Right atrium auricular region (tissue), 2 donors: ENCODE measurements at places on chromosomes 11 and 22. TPM values are rescaled to one million over a fixed set of nuclear protein-coding genes. Genes with fewer than 3 reads are reported as not detected.

CEND1 gene
- 1.1 TPM for total RNA-seq

NELL1 gene
- not detected for total RNA-seq

BIRC3 gene
- 3.6 TPM for total RNA-seq

OR5B17 gene
- not detected for total RNA-seq

C11orf21 gene
- 11.9 TPM for total RNA-seq

LGALS1 gene
- total RNA-seq, result 1,958 TPM

GPHA2 gene
- not detected for total RNA-seq

MISFA gene
- 8.3 TPM for total RNA-seq

KCTD14 gene
- 3.6 TPM for total RNA-seq

B4GALNT4 gene
- total RNA-seq, result 0.39 TPM

CRYAB gene
- 3,608 TPM for total RNA-seq

DDI1 gene
- total RNA-seq, result not detected

DBX1 gene
- total RNA-seq, result not detected

KREMEN1 gene
- 39.7 TPM for total RNA-seq

DNA sequence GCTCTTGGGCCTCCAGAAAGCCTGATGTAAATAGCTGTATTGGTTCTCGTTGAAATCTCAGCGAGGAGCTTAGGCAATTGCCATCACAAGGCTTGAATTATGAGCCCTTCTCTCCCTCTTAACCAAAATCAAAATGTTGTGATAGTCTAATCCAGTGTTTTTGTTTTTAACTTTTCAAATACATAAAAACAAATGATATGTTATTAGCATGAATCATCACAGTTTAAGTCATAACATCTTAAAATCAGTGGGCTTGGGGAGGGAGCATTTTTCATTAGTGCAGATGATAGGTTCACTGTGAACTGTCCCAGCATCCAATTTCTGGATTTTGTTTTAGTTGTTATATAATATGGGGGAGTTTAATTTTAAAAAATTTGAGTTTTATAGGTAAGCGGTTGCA is 48.9 kb upstream of the HORMAD2 start:
- H3K36me3 ChIP-seq, result peaks cover 16% of the 10 kb centered on the region
- no peak overlapping the region for H3K27ac ChIP-seq
- no peak for DNase-seq
- no peak overlapping the region for H3K4me3 ChIP-seq

DNA sequence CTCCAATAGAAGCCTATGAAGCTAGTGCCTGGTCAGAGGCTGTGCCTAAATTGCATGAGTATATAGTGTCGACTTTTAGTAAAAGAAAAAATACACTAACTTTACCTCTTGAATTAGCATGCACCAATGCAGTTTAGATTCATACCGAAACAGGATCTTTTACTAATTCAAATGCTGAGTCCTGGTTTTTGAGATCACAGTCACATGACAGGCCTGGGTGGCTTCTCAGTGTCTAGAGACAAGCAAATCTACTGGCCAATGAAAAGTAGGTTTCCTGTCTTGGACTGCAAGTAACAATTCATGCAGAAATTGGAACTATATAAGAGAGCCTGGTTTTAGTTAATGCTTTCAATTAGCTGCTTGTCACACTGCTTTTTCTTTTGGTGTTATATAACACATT is 7.2 kb downstream of the ARHGEF12 start:
- no peaks in the 10 kb centered on the region for H3K27me3 ChIP-seq
- H3K27ac ChIP-seq, result no peak overlapping the region
- H3K36me3 ChIP-seq, result no peaks in the 10 kb centered on the region

DNA sequence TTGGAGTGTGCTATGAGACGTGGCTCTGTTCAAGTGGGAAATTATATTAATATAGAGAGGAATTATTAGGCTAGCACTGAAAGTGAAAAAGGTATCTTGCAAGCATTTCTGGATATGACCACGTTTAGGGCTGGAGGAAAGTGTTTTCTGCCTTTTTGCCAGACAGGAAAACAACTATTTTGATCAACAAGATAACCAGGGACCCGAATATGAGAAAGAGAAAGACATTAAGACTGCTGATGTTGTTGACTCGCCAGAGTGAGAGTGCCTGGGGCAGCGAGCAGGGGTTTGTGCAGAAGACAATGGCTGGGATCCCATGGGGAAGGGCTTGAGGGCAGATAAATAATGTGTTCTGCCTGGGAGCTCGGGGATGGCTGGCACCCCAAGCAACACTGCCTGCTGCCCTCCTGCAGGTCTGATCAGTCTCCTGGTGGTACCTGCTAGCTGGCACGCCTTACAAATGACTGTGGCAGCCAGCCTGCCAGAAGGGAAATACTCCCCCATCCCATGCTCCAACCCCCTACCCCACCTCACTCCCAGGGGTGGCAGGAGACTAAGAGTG is 23.1 kb upstream of the CHST1 start:
- no peak for DNase-seq
- H3K4me3 ChIP-seq, result no peak overlapping the region
- no peak overlapping the region for H3K27ac ChIP-seq

DNA sequence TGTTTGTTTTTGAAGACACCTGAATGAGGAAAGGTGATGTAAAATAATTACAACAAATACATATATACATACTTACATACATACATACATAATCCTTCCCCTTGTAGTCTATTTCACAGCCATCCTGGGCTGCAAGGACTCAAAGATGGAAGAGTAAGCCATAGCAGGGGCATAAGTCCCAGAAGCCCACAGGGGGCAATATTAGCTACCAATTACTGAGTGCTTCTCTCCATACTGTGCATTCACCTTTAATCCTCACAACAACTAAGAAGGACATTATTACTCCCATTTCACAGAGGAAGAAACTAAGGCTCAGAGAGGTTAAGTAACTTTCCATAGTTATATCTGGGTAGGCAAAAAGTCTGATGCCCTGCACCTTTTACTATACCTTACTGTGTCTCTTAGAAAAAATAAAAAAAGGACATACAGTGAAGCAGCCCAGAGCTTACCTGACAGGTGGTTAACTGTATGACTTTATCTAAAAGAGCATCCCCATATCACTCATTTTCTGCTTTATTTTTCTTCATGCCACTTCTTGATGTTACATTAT is 2.7 kb downstream of the SERGEF start:
- no peak overlapping the region for H3K4me3 ChIP-seq
- H3K4me1 ChIP-seq, result no peaks in the 10 kb centered on the region
- no peak for DNase-seq
- no peak overlapping the region for H3K27ac ChIP-seq

DNA sequence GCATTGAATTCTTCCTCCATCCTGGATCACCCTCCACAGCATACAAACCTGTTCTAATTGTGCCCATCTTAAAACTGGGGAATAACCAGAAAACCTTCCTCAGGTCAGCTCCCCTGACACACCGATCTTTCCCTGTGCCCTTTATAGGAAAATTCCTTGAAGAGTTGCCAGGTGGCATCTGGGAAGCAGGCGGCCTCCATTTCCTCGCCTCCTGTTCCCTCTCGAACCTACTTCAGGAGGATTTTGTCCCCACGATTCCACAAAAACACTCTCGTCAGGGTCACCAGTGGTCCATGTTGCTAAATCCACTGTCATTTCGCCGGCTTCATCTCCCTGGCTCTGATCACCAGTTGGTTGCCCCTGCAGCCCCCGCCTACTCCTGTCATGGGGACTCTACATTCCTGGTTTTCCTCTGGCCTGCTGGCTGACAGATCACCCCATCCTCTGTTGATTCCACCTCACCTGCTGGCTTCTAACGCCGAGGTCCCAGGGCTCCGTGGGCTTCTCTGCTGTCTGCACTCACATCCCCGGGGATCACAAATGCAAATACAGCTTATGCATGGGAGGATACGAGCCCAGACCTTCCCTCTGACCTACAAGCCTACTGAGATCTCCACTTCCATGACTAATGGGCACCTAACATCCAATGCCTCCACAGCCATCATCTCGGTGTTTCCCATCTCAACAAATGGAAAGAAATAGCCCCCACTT is 92.5 kb upstream of the PRDM11 start:
- H3K27ac ChIP-seq, result no peak overlapping the region
- peaks cover 14% of the 10 kb centered on the region for H3K4me1 ChIP-seq
- no peak overlapping the region for H3K4me3 ChIP-seq
- no peak for DNase-seq
- H3K36me3 ChIP-seq, result no peaks in the 10 kb centered on the region
- no peaks in the 10 kb centered on the region for H3K27me3 ChIP-seq

GRCh38 chr22:23115825-23116494 is 25.8 kb downstream of the RSPH14 start:
- H3K27me3 ChIP-seq, result no peaks in the 10 kb centered on the region
- H3K4me3 ChIP-seq, result no peak overlapping the region
- H3K4me1 ChIP-seq, result peaks cover 11% of the 10 kb centered on the region
- DNase-seq, result no peak
- no peak overlapping the region for H3K27ac ChIP-seq
- H3K36me3 ChIP-seq, result no peaks in the 10 kb centered on the region

GRCh38 chr11:29334776-29335130 is 682.1 kb downstream of the KCNA4 start:
- DNase-seq, result no peak
- H3K27ac ChIP-seq, result no peak overlapping the region
- H3K4me3 ChIP-seq, result no peak overlapping the region

- no peaks in the 10 kb centered on the region for H3K27me3 ChIP-seq
- H3K36me3 ChIP-seq, result no peaks in the 10 kb centered on the region
- H3K4me3 ChIP-seq, result no peak overlapping the region
- H3K27ac ChIP-seq, result no peak overlapping the region
- H3K4me1 ChIP-seq, result no peaks in the 10 kb centered on the region
- no peak for DNase-seq
Observed at GRCh38 chr11:88552379-88553062, 215.0 kb upstream of the CTSC start.

- H3K4me1 ChIP-seq, result peaks cover 56% of the 10 kb centered on the region
- peak overlapping the region; percentile 95 for H3K27ac ChIP-seq
- no peak for DNase-seq
Observed at GRCh38 chr11:65496304-65497140, 2.3 kb upstream of the MALAT1 start.

DNA sequence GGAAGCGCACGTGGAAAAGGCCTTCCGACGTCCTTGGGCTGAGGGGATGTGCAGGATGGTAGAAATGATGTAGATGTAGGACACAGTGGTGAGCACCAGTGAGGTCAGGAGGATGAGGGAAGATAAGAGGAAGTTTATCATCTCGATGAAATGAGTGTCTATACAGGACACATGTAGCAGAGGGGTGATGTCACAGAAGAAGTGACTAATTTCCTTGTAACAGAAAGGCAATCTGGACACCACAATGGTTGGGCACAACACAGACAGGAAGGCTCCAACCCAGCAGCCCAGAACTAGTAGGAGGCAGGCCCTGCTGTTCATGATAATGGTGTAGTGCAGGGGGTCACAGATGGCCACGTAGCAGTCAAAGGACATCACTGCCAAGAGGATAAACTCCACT is 35.0 kb upstream of the OR6M1 start:
- H3K4me3 ChIP-seq, result no peak overlapping the region
- H3K4me1 ChIP-seq, result no peaks in the 10 kb centered on the region
- DNase-seq, result no peak
- no peaks in the 10 kb centered on the region for H3K27me3 ChIP-seq

DNA sequence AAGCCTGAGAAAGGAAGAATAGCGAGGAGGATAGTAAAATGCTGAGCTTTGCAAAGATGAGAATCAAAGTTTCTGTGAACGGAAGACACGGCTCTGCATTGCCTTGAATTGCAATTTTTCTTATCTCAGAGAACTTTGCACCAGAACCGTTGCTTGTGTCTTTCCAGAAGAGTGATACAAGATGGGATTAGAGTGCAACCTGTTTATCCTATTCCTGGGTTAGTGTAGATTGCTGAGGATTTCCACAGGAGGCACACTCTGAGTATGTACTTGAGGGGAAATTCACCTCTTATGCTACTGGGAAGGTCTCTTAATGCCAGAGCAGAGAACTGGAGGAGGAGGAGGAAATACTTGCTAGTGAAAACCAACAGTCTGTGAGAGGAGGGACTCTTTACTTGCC is 377.5 kb downstream of the OPCML start:
- no peaks in the 10 kb centered on the region for H3K36me3 ChIP-seq
- H3K27ac ChIP-seq, result no peak overlapping the region
- no peaks in the 10 kb centered on the region for H3K4me1 ChIP-seq
- H3K27me3 ChIP-seq, result no peaks in the 10 kb centered on the region
- no peak overlapping the region for H3K4me3 ChIP-seq

- H3K4me1 ChIP-seq, result no peaks in the 10 kb centered on the region
- H3K4me3 ChIP-seq, result no peak overlapping the region
- H3K27ac ChIP-seq, result no peak overlapping the region
- no peak for DNase-seq
Observed at GRCh38 chr11:26037716-26038115, 294.2 kb upstream of the ANO3 start.

DNA sequence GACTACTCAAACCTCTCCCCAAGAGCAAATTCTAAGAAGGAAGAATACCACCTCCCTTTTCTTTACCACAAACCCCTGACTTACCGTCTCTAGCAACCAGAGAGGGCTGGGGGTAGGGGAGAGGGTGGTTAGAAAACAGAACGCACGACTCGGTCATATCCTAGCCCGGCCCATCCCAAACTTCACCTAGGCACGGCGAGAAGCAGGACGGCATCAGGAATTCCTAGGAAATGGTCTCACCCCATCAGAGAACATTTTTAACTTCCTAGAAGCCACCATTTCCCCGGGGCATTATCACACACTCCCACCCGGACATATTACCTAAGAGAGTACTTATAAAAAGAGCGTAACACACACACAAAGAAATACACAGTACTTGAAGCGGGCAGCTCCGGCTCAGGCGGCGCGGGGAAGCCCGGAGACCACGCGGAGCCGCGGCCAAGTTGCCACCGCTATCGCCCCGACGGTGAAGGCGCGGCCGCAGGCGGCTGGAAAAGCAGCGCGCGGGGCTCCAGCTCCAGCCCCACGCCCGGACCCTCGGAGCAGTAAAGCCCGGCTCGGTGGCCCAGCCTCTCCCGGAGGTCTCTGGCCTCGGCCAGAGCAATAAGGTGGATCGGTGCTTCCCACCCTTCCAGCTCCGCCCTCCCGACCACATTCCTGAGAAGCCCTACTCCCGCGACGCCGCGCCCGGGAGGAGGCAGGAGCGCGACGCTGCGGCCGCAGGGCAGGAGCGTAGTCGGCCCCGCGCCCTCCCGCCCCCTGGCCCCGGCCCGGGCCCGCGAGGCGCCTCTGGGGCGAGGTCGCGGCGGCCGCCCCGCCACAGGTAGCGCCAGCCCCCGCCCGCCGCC is 878 bp downstream of the RRAS2 start:
- peak overlapping the region; percentile 64 for H3K4me3 ChIP-seq
- H3K36me3 ChIP-seq, result no peaks in the 10 kb centered on the region
- no peaks in the 10 kb centered on the region for H3K4me1 ChIP-seq
- peak overlapping the region; percentile 77 for H3K27ac ChIP-seq
- no peak for DNase-seq
- no peaks in the 10 kb centered on the region for H3K27me3 ChIP-seq

- no peaks in the 10 kb centered on the region for H3K4me1 ChIP-seq
- H3K36me3 ChIP-seq, result no peaks in the 10 kb centered on the region
- no peak overlapping the region for H3K4me3 ChIP-seq
- no peaks in the 10 kb centered on the region for H3K27me3 ChIP-seq
Observed at GRCh38 chr11:32630844-32631243, 47.2 kb downstream of the EIF3M start.
